ENCODE measurements at places on chromosomes 11 and 22. TPM values are rescaled to one million over a fixed set of nuclear protein-coding genes. Genes with fewer than 3 reads are reported as not detected.

The OR51B5 gene
- not detected for total RNA-seq

The RAB30 gene
- total RNA-seq: 6.1 TPM

The MISFA gene
- 1.8 TPM for total RNA-seq

The TUBA8 gene
- total RNA-seq: 0.88 TPM

The LRRC32 gene
- 0.46 TPM for total RNA-seq

The PRG2 gene
- not detected for total RNA-seq

The LSP1 gene
- total RNA-seq: 1.3 TPM

The SLC22A8 gene
- not detected for total RNA-seq

The GGT1 gene
- total RNA-seq: 102 TPM

The P2RX6 gene
- total RNA-seq: 0.70 TPM

The POU2AF1 gene
- total RNA-seq: not detected

The DDI1 gene
- not detected for total RNA-seq

The WT1 gene
- 6.3 TPM for total RNA-seq

The NLRP6 gene
- total RNA-seq: 0.08 TPM

The SPI1 gene
- total RNA-seq: not detected

The TRIM49 gene
- total RNA-seq: not detected

The VWCE gene
- 0.50 TPM for total RNA-seq

The DNAJB13 gene
- not detected for total RNA-seq

The GGT5 gene
- total RNA-seq: 2.5 TPM

The FOXRED1 gene
- total RNA-seq: 22.7 TPM

The OR8A1 gene
- total RNA-seq: not detected

The TRPT1 gene
- total RNA-seq: 26.8 TPM

The SOX6 gene
- not detected for total RNA-seq

The ANKK1 gene
- total RNA-seq: 0.07 TPM

The ABTB2 gene
- total RNA-seq: 17.8 TPM

The OR5AS1 gene
- not detected for total RNA-seq

The SSTR3 gene
- not detected for total RNA-seq

The MMP7 gene
- total RNA-seq: 22.7 TPM

The EIF1AD gene
- total RNA-seq: 39.4 TPM

The RELA gene
- total RNA-seq: 82.0 TPM

The CAT gene
- total RNA-seq: 48.7 TPM

The OR5W2 gene
- total RNA-seq: not detected

The ISX gene
- not detected for total RNA-seq

The H19 gene
- 6.6 TPM for total RNA-seq

The LINC01488 gene
- total RNA-seq: not detected

The CD3D gene
- total RNA-seq: not detected

The EXPH5 gene
- 0.03 TPM for total RNA-seq

The OR2AG1 gene
- not detected for total RNA-seq

The OR4D5 gene
- not detected for total RNA-seq

The OPCML gene
- not detected for total RNA-seq

The RTN4R gene
- 5.6 TPM for total RNA-seq

The CASP1 gene
- 0.56 TPM for total RNA-seq

The PLAAT2 gene
- 0.27 TPM for total RNA-seq

Data from A549 treated with RU486 at 1 μM for 4 hours (cell line).